ENCODE measurements at places on chromosomes 12 and 14.

DNA sequence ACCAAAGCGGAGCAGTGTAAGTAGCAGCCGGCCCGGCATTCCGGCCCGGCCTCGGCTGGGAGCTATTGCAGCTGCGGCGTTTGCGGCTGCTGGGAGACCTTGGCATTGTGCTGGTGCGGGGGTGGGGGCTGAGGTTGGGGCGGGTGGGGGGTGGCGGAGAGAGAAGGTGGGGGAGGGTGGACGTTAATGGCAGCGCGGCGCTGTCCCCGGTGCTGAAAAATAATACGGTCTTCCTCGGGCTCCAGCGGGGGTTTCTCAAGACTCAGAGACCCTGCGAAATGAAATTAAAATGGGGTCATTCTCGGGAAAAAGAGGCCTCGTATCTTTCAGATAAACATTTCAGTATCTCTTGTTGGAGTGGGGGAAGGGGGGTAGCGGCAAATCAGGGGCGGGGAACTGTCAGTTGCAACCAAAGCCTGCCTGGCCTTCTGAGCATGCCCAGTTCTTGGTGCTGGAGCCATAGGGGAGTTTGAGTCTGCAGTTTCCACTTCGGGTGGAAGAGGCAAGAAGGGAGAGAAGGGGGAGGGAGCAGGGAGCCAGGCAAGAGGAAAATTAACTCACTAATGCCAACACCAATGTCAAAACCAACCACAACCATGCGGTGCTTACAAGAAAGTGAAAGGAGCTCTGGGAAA is 414 bp downstream of the UNC79 start:
- no peak for DNase-seq

GRCh38 chr12:13198241-13198640 is 1.7 kb downstream of the EMP1 start:
- no peak for DNase-seq

DNA sequence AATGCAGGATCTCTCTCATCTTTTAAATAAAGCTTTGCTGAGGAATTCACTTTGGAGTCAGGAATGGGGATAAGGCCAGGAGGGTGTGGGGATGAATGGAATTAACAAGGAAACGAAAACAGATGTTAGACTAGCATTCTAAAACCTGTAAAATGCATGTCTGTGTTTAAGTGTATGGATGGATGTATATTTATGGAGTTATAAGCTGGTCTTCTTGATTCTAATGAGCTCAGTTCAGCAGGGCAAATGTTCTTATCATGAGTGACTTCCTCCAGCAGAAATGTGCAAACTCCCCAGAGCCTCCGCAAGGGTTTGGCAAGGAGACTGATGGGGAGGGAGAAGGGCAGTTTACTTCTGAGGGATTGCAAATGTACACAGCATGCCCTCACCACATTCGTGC is 149.1 kb downstream of the NTF3 start:
- DNase-seq: no peak

DNA sequence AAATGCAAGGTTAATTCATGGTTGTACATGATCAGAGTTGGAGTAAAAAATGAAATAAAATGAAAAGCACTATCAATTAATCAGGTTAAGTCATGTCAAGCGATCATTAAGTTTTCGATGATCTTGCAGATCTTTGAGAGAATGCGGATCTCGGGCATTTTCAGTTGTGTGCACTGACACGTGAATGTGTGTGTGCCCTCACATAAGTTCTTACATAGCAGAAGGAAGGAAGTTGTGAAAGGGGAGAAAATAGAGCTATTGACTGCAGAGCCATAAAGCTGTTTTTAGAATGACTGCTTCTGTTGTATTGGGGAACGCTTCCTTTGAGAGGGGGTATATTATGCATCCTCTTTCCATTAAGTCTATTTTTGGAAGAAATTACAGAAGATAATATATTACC is 101.3 kb downstream of the HMGA2 start:
- DNase-seq: no peak

GRCh38 chr12:29499235-29499634 is 1.7 kb upstream of the OVCH1 start:
- DNase-seq: no peak

GRCh38 chr12:63809566-63809965 is 29.9 kb downstream of the RXYLT1 start:
- no peak for DNase-seq

DNA sequence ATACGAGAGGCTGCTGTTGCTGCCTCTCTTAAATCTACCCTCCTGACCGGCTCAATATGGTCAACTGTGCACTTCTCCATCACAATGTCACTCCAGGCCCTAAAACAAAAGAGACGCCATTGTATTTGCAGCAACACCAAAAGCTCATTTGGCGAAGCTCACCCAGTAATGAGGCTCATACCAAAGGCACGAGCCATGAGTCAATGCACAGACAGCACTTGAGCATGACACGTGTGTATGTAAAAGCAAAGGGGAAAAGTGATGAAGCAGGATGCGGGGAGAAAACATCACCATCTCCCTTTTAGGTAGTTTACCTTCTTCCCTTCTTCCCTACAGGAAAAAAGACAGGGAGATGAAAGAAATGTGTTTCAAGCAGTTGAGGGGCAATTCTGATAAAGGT is 150.3 kb downstream of the FOXN3 start:
- no peak for DNase-seq
